Fibroblast of skin of left biceps (primary cell): ENCODE measurements at places on chromosomes 4 and X.

DNA sequence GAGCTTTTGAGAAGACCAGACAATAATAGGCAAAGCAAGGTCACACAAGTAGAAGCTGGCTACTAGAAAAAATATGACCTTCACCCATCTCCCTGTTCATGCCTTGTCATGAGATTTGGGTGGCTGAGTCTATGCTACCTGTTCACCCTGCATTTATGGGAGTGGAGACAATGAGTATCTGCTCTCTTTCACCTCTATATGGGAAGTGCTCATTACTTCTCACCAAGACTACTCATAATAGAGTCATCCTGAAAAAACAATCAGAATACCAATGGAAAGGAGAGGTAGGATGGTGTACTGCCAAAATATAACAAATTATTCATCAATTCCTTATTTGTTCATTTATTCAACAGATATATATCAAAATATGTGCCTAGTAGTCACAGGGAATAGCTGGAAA, 921.8 kb upstream of the INTU start:
- DNase-seq = no peak

DNA sequence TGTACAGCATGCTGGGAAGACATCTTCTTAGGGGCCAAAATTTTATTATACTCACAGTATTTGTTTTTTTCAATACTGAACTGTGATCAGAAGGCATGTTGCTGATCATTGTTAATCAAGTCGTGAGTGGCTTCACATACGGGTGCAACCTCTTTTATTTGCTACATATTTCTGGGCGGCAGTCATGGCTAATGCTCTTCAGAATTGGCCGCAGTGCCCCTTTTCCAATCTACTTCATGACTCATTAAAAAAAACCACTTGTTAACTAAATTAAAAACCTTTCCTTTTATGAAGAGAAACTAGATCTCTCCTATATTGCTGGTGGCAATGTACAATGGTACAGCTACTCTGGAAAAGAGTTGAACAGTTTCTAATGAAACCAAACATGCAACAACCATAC, 101.5 kb upstream of the C1GALT1C1 start:
- DNase-seq = no peak

GRCh38 chr4:165767671-165768070, 105.4 kb upstream of the TLL1 start:
- DNase-seq = no peak

DNA sequence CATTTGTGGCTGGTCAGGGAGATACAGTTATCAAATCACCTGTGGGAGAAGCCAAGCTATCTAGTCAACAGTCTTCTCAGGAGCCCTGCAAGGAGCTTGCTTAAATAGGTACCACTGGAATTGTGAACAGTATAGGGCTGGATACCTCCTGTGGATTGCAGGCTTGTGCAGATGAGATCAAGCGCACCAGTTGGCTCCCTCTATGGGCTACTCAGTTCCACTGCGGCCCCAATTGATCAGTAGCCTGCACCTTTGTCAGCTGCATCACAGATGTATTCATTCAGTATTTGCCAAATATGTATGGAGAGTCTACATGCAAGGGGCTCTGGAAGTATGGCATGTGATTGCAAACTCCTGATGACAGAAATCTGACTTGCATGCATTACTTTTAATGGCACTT, 28.6 kb downstream of the TEX13A start:
- DNase-seq = no peak

DNA sequence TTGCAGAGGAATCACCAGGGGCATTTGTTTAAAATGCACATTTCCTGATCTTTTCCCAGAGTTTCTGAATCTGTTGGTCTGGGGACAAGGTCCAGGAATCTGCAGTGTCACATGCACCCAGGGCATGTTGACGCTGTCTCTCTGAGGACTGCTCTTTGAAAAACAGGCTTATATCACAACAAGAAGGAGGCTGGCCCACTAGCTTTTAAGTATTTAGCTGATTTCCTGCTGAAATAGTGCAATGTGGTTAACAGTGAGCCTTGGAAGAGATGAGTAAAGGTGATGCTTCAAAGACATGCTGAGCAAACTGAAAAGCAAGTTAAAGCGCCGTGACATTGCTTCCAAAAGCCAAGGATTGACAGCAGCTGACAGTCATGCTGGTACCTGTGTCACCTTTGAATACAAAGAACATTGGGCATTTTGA, 18.6 kb upstream of the SEPSECS start:
- DNase-seq = no peak

DNA sequence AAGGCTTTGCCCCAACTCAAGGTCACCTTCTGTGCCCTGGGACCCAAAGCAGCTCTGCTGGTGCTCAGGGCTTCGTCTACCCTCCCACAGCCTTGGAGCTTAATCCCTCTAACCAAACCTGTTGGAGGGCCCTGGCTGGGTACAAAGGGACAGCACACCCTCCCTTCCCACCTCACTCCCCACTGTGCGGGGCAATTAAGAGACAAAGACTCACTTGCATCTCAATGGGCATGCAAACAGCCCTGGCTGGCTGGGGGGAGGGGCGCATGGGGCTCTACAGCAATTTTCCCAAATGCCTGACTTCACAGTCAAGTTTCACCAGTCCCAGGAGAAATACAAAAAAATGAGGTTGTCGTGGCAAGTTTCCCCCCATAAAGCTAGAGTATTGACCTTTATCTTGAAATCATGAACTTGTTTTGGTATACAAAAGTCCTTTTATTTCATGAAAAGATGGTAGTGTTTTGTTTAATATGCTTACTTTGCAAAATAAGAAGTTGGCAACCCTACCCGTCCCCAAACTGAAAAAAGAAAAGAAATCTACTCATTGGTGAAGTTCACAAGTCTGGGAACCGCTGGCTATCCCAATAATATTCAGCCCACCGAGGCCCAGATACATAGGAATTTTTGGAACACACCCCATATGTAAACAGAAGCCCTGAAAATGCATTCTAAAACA, 4.1 kb upstream of the CD99L2 start:
- no peak for DNase-seq

- DNase-seq = no peak
These were observed 128.4 kb downstream of the NAA11 start for GRCh38 chr4:79197275-79198009.

DNA sequence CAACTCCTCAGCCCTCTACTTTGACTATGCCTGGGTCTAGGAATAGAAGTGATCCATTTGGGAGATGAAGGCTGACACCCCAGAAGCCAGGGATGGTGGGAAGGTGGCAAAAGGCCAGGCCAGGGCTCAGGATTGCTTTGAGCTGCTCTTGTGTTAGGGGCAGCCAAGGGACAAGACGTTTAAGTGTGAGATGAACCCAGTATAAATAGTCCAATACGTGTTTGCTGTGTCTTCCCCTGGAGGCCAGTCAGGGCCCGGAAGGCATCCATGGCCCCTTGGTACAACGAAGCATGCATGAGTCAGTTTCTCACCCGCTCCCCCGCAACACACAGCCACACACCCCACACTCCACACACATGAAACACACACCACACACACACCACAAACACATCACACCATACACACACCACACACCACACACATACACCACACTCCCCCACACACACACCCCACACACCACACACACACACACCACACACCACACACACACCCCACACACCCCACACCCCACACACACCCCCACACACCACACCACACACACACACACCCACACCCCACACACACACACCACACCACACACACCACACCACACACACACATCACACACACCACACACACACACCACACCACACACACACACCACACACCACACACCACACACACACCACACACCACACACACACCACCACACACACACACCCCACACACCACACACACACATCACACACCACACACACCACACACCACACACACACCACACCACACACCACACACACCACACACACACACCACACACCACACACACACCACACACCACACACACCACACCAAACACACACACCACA, 5.1 kb downstream of the STARD8 start:
- DNase-seq = no peak

DNA sequence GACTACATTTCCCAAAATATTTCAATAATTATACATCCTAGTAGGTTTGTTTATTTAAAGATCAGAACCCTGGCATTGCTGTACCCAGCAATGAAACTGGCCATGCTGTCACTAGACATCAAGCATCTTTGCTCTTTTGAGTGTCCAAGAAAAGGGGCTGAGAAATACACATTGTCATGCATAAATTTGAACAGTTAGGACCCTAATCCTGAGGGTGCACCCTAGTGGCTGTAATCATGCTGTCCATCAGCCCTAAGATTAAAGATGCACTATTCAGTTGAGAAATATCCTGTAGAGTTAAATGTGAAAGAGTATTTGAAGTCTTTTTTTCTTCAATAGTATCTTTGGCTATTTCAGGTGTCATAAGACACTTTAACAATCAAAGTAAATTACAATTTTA, 108.8 kb downstream of the NFKB1 start:
- DNase-seq = no peak

GRCh38 chrX:123927845-123928244, 33.7 kb upstream of the STAG2 start:
- DNase-seq = no peak

GRCh38 chr4:146105464-146105863, 70.1 kb upstream of the LSM6 start:
- DNase-seq = no peak

DNA sequence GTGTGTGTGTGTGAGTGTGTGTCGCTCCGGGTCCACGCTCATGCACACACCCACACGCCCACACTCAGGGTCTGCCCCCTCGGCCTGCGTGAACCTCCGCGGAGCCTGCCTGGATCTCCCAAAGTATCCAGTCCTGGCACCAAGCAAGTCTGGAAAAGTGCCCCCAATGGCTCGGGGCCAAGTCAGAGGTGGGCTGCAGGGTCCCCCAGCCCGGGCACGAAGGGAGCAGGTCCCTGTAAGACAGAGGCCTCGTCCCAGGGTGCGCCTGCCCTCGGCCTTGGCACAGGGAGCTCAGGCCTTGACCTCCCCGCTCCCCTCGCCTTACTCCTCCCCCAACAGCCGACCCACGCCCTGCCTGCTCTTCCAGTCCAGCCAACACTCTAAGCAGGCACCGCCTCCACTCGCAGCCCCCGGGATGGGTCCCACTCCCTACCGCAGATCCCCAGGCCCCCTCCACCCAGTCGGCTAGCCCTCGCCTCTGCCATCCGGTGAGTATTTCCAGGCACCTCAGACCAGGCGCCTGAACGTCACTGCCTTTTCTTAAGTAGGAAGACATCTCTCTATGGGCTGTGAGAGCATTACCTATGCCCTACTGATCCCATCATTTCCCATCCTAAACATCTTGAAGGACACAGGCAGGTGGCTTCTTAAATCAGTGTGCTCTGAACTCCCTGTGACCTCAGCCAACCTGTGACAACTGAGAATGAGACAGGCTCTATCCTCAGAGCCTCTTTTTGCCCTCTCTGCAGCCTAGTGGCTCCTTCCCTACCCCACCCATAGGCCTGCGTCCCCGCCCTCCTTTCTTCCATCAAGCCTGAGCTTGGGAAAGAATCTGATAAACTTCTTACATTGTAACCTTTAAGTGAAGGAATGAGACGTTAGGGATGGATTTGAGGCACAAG, 704 bp downstream of the FAM114A1 start:
- DNase-seq = no peak

- no peak for DNase-seq
These were observed 94.1 kb downstream of the IL1RAPL2 start for GRCh38 chrX:104660092-104660491.

DNA sequence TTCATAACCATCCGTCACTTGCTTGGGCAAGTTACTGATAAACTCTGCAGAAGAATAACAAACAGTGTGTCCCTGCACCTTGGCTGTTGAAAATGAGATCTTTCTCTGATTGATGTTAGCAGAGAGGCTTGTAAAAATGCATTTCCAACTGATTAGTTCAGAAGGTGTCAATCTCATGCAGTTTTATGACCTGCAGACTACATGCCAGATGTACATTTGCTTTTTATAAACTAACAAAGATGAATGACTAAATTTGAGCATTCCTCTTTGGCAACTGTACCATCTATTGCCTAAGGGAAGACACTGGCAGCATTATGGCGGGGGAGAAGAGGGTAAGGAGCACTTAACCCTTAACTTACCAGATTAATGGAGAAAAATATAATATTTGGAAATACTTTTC, 192.8 kb downstream of the DCTD start:
- no peak for DNase-seq

DNA sequence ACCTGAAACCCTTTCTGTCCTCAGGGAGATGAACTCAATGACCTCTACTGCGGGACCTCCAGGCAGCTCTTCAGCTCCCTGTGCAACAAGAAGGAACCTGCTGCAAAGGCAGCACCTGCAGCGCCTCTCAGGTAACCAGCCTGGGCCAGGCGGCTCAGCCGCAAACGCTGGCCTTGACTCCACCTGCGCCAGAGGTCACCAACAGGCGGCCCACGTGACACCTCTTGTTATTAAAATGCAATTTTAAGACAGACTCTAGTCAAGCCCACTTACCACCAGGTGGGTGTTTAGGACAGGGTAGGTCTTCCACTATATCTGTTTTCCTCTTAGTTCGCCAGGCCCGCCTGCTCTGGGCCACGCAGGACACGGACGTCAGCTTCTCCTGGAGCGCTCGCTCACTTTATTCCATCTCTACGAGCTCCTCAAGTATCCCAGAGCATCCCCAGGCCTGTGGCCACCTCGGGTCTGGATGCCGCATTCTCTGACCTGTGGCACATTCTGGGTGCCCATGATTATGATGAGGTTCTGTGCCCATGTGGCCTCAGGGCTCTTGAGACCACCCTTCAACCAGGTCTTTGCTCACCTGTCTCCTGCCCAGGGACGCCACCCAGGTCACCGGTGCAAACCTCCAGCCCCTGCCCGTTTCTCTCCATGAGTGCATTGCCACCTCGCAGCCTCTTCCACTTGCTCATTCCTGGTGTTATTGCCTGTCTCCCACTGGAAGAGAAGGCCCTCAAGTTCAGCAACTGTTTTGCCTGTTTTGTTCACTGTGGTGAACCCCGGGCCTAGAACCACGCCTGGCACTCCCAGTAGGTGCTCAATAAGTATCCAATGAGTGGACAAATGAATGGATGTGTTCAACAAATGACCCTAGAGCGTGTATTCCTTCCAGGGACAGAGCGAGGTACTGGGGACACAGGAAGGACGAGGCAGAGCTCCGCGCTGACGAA, 32.8 kb upstream of the JAKMIP1 start:
- DNase-seq = no peak

DNA sequence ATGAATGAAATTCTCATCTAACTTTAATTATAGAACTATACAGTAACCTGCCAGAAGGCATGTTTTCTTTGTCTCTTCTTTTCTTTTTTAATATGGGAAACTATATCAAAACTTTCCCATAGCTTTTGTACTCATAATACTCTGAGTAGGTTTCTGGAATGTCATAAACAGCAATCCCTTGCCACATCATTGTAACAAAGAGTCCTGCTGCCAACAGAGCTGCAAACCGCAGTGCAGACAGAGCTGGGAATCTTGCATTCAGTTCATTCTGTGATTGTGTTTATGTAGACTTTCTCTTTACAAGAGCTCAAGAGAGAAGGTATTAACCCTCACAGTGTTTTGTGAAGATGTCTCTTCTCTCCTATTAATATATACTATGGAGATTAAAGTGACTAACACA, 304.4 kb upstream of the SLIT2 start:
- no peak for DNase-seq

GRCh38 chr4:168679397-168679796, 182.5 kb downstream of the PALLD start:
- no peak for DNase-seq

GRCh38 chr4:94913316-94913715, 155.6 kb downstream of the BMPR1B start:
- DNase-seq = no peak
